ENCODE measurements at places on chromosomes 3 and 15.

- no peak for DNase-seq
Observed at GRCh38 chr15:58398071-58398470, 33.7 kb upstream of the LIPC start.

DNA sequence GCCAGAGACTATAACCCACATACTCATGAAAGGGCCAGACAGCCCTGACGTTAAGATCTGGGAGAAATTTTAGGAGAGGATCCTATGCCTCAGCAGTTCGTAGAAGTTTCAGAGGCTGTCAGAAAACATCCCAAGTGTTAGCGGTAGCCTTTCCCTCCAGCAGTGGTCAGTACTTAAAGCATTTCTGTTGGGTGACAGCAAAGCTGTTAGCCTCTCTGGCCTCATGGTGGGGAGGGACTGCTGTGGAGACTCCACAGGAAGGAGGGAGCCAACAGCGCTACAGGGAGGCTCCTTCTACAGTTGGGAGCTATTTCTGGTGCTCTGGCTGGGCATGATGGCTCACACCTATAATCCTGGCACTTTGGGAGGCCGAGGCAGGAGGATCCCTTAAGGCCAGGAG, 27.4 kb downstream of the IDH2 start:
- DNase-seq: no peak

GRCh38 chr3:146813496-146813895, 208.3 kb upstream of the PLSCR5 start:
- no peak for DNase-seq

DNA sequence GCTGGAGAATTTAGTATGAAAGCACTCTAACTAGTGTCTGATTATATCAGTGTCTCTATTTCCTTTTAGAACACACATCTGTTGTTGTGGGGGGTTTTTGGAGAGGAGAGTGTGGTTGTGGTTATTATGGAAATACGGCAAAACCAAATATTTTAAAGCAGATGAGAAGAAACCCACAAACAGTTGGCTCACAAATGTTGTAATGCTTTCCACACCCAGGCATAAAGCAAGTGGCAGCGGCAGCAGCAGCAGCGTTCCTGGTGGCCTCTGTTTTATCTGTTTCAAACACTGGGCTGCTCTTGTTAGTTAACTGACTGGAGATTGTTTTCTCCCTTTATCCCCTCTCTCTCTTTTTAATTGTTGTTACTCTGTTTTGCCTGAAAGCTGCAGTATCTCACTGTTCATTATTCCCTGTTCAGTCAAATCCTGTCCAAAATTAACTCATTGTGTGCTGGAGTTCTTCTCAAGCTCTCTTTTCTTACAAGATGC, 1045.5 kb upstream of the NR2F2 start:
- no peak for DNase-seq

DNA sequence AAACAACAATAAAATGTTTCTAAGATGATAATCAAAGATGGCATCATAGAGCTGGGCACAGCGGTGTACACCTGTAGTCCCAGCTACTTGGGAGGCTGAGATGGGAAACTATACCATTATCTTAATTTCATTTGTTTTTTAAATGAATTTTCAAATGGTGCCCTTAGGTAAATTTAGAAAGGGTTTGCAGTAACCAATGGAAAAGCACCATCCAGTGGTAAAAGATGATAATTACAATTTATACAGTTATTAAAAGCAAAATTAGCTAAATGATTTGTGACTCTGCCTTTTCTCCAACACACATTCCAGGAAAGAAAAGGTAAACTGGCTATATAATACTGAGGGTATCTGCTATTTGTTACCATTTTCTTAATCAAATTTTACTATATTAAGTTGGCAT, 14.4 kb upstream of the ANKRD28 start:
- DNase-seq: no peak

- DNase-seq: no peak
Observed at GRCh38 chr15:85743392-85744055, 51.2 kb downstream of the KLHL25 start.

DNA sequence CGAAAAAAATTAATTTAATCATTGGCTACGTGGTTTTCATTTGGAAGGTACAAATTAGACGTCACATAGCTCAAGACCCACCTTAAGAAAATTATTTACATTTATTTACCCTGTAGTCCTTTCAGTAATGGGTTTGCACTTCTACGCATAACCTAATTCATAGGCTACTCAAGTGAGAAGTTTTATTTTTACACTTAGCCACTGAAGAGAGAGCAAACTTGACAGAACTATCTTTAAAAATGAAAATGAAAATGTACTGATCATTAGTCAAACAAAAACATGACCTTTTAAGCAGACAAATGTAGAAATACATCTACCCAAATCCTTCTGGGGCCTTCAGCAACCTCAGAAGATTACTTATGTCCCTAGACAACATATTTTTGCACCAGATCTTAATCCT, 269.4 kb upstream of the TTC14 start:
- no peak for DNase-seq

DNA sequence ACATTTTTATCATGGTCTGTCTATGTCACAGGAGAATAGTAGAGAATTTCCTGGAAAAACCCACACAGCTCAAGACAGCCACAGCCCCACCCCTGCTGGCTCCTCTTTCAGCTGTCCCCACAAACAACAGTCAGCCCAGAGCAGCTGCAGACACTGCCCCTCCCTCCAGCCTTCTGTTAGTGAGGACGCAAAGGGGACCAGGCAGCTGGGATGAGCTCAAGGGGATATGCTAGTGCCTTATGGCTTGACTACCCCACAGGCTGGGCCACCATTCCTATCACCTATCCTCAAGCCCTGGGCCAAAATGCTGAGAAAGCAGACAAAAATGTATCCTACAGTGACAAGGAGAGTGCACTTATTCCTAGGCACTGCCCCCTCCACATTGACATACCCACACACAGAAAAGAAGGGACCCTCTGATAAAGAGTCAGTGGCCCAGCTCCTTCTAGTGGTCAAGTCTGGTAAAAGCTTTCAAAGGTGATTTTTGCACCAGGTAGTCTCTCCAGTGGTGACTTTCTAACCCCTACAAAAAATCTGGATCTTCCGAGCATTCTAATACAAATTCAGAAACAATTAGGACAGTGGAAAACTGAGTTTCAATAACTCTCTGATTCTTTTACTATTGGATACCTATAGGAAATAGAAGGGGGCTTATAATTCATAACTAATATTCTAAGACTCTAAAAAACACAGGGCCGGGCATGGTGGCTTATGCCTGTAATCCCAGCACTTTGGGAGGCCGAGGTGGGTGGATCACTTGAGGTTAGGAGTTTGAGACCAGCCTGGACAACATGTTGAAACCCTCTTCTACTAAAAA, 3.0 kb upstream of the MAP1A start:
- no peak for DNase-seq

DNA sequence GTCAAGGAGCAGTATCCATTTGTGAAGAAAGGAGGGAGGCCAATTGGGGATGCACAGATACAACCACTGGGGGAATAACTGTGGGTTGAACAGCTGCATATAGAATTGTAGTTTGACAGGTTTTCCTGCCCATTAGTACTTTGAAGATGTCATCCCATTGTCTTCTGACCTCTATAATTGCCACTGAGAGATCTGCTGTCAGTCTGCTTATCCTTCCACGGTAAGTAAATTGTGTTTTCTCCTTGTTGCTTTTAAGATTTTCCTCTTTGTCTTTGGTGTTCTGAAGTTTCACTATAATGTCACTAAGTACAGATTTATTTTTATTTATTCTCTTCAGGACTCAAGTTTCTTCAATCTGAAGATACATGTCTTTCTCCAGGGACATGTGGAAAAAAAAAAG, 56.6 kb downstream of the MOBP start:
- DNase-seq: no peak

GRCh38 chr3:126672340-126672739, 17.4 kb upstream of the TXNRD3 start:
- DNase-seq: no peak

GRCh38 chr3:48274452-48274851, 33.5 kb downstream of the ZNF589 start:
- no peak for DNase-seq

GRCh38 chr15:101438482-101439284, 50.8 kb downstream of the PCSK6 start:
- no peak for DNase-seq

GRCh38 chr3:37148208-37148607, 26.2 kb downstream of the LRRFIP2 start:
- no peak for DNase-seq

DNA sequence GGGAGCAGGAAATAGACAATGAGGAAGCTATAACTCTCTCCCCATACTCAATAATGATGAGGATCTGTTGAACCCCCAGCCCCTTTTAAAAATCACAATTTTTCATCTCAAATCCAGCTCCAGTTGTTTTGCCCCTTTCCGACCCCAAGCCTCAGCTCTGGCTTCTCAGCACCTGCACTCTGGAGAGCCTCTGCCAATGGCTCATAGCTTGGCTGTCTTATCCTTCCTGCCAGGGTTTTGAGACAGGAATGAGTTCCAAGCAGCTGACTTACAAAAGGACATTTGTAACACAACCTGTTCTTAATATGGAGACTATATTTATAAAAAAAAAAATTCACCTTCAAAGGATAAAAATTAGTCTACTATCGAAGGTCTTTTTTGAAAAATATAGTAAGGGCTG, 105.9 kb upstream of the NEDD4 start:
- no peak for DNase-seq

- DNase-seq: no peak
Observed at GRCh38 chr3:9779721-9780457, 10.1 kb upstream of the CAMK1 start.

DNA sequence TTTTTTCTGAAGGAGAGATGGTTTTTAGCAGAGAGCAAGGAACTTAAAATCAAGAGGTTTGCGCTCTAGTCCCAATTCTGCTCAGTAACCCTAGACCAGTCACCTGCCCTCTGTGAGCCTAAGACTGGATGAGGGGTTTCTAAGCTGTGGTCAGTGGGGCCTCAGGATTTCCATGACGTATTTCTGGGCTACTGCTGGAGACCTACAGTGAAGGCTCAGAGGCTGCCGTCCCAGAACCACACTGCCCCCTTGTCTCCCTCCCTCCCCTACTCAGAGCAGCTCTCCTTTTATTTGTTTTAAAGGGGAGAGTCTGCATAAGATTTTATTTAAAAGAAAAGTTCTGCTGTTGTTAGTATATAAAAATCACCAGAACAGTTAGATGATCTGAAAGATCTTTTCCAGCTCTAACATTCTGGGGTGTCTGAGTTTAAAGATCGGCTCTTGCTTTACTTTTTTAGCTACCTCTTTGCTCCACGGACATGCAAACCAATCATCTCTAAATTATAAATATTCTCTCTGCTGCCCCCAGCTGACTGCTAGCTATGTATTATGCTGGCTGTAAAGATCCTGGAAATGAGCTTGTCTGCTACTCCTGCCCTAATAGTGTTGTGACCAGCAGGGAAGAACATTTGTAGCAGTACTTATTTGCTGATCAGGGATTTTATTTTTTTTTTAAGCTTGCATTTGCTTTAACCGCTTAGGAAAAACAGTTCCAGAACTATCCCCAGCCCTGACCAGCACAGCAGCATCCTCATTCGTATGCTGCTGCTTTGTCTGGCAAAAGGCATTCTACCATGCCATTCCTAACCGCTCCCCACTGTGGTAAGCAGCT, 28.6 kb upstream of the NDUFB4 start:
- DNase-seq: no peak

GRCh38 chr3:150271591-150271960, 136.5 kb upstream of the TSC22D2 start:
- DNase-seq: no peak

GRCh38 chr3:125150525-125151441, 61.8 kb downstream of the SLC12A8 start:
- DNase-seq: peak; percentile 21

- no peak for DNase-seq
Observed at GRCh38 chr3:177287231-177287630, 89.9 kb upstream of the TBL1XR1 start.

- DNase-seq: no peak
Observed at GRCh38 chr15:71145648-71146047, 30.4 kb downstream of the THSD4 start.

DNA sequence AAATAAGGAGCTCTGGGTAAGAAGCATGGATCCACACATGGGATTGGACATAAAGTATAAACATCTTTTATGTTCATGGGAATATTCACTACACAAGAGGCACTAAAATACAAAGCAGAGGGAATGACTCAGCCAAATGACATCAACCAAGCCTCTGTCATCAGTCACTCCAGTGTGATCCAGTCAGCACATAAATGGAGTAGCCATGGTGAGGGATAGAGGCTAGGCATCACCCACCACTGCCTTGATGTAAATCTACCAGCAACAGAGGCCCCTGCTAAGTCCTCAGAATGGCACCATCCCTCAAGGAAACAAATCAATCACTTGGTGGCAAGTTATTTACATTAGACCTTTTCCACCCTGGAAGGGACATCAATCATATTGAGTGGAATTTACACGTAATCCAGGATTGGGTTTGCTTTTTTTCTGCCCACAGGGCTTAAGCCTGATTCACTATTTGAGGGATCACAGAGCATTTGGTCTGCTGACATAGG, 27.2 kb downstream of the VEPH1 start:
- DNase-seq: no peak

DNA sequence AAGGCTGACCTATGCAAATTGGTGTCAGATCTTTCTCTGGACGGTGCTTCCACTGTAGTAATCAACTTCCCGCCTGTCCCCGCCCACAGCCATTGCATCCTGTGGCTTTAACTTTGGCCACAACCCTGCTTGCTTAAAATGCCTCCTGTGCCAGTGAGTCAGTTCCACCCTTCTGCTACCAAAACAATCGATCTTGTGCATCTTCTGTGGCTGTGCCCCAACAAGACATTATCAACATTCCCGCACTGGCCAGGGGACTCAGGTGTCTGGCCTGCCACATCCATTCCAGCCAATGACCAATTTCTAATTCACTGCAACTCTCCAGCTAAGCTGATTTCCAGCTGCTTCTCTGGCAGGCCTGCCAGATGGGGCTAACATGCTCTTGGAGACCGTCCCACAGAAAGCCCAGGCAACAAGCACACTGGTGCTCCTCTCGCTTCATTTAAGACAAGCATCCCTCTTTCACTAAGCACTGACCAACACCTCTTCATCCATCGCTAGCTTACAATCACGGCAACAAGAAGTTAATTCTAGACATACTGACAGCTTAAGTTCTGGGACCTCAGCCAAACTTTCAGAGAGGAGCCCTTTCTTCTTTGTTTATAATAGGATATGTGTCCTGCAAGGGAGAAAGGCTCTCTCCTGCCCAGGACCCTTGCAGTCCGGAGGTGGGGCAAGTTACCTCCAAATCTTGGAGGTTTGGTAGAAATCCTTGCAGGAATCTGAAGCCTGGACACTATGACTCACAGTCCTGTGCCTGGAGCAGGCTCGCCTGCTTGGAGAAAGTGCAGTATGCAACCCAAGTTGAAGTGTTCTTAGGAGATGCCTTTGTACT, 6.7 kb downstream of the CA12 start:
- DNase-seq: no peak

DNA sequence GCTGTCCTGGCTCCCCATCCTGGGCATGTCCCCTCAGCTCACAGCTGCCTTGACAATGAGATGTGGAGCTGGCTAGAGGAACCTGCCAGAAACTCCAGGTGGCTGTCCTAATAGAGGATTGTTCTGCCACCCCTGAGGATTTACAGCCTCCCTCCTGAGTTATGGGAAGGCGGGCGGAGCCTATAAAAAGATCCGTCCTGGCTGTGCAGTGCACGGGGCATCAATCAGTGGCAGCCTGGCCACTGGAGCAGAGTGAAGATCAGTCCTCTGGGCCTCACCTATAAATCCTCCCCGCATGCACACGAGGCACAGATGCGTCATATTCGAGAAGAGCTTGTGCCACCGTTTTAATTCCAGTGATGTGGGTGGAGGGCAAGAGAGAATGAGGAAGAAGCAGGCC, 90.0 kb downstream of the MEGF11 start:
- DNase-seq: no peak

GRCh38 chr15:70650567-70651302, 112.6 kb downstream of the UACA start:
- no peak for DNase-seq

- DNase-seq: no peak
Observed at GRCh38 chr15:28978011-28978378, 92.2 kb downstream of the APBA2 start.
